GM23338 (cell line): ENCODE measurements at places on chromosomes 7 and 10. TPM values are rescaled to one million over a fixed set of nuclear protein-coding genes. Genes with fewer than 3 reads are reported as not detected.

DNA sequence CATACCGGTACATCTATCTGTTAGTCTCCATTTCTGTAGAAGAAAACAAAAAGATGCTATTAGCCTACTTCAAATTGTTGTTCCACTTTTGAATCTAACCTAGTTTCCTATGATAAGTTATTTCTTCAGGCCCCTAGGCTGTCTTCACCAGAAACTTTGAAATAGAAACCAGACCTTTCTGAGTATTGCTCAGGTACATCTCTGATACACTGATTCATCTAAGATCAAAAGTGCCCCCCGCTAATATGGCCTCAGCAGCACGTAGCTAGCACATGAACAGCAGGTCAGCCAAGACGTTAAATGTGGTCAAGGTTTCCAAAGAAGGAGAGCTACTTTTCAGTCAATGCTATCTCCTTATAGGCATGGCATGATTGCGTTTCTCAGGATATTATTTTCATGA, 23.6 kb downstream of the CTAGE6 start:
- no peaks in the 10 kb centered on the region for H3K27me3 ChIP-seq
- H3K4me3 ChIP-seq = no peak overlapping the region
- no peaks in the 10 kb centered on the region for H3K4me1 ChIP-seq
- DNase-seq = no peak

GRCh38 chr7:127650847-127651555, 993 bp upstream of the SND1 start:
- peak overlapping the region; percentile 96 for H3K27ac ChIP-seq
- no peaks in the 10 kb centered on the region for H3K36me3 ChIP-seq
- peak overlapping the region; percentile 64 for H3K4me3 ChIP-seq
- peaks cover 36% of the 10 kb centered on the region for H3K4me1 ChIP-seq

DNA sequence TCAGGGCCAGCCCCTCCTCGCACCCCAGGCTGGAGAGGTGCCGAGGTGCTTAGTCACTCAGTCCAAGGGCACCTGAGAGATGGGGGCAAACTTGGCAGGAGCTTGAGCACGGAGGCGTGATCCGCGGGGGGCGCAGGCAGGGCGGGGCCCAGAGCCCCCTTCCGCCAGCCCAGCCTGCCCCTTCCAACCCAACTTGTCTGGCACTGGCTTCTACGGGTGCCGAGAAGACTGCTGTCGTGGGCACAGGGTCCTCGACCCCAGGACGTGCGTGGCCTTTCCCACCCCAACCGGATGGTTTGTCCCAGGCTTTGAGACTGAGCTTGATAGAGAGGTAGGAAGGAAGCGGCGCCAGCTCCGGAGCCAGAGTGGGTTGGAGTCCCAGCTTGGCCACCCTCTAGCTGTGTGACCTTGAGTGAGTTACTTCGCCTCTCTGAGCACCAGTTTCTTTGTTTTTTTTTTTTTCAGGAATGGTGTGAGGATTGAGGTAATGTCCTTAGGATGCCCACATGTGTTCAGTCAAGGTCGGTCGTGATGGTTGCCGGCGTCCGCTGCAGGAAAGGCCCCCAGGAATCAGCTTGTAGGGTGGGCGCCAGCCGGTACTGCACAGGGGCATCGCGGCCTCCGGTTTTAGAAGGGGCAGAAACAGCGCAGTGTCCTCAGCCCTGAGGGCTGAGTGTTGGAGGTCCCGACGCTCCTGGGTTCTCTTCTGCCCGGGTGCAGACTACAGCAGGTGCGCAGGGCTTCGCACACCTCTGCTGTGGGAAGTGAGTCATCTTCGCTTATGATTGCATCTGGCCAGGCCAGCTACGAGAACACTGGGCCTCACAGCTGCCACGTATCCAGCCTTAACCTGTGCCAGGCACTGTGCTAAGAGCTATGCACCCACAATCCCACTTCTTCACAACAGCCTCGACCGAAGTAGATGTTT, 28.6 kb upstream of the VAX1 start:
- no peaks in the 10 kb centered on the region for H3K36me3 ChIP-seq
- H3K27ac ChIP-seq = no peak overlapping the region

- H3K27ac ChIP-seq = no peak overlapping the region
- no peak for DNase-seq
- no peaks in the 10 kb centered on the region for H3K36me3 ChIP-seq
- H3K4me3 ChIP-seq = no peak overlapping the region
- peaks cover 17% of the 10 kb centered on the region for H3K4me1 ChIP-seq
These were observed 106.9 kb downstream of the LMBR1 start for GRCh38 chr7:156785998-156786543.

GRCh38 chr7:155213955-155214740, 83.5 kb upstream of the INSIG1 start:
- H3K4me1 ChIP-seq = 0 out of 2 replicates have a peak, but pooled peaks cover 4% of the 10 kb centered on the region
- H3K4me3 ChIP-seq = no peak overlapping the region
- DNase-seq = no peak
- H3K36me3 ChIP-seq = no peaks in the 10 kb centered on the region
- H3K27me3 ChIP-seq = no peaks in the 10 kb centered on the region

Gene NUTM2E
- 0.12 TPM in 1 of 2 replicates, not detected in the other for total RNA-seq

Gene ADIRF
- not detected in 2 replicates for total RNA-seq

DNA sequence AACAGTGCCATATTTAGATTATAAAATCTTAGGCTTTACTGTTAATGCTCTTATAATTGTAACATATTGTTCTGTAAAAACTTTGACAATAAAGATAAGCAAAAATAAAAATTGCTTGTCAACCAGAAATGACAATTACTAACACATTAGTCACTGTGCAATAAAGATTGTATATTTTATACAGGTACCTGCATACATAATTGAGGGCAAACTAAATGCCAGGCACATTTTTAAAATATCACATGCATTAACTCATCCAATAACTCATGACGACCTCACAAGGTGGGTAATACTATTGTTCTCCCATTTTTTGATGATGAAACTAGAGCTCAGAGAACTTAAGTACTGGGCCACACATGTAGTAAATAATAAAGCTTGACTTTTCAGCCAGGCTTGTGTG, 1020.2 kb upstream of the C7orf33 start:
- no peaks in the 10 kb centered on the region for H3K27me3 ChIP-seq
- H3K36me3 ChIP-seq = no peaks in the 10 kb centered on the region
- H3K27ac ChIP-seq = no peak overlapping the region
- H3K4me3 ChIP-seq = no peak overlapping the region
- H3K4me1 ChIP-seq = no peaks in the 10 kb centered on the region

- no peaks in the 10 kb centered on the region for H3K27me3 ChIP-seq
- no peaks in the 10 kb centered on the region for H3K36me3 ChIP-seq
- no peak overlapping the region for H3K27ac ChIP-seq
- H3K4me1 ChIP-seq = no peaks in the 10 kb centered on the region
These were observed 223.5 kb downstream of the PLXNA4 start for GRCh38 chr7:132352800-132353199.

Gene CDC14C
- 0.17 and 0.54 TPM in 2 replicates for total RNA-seq

Gene TRIM8
- 33.4 and 36.7 TPM in 2 replicates for total RNA-seq

DNA sequence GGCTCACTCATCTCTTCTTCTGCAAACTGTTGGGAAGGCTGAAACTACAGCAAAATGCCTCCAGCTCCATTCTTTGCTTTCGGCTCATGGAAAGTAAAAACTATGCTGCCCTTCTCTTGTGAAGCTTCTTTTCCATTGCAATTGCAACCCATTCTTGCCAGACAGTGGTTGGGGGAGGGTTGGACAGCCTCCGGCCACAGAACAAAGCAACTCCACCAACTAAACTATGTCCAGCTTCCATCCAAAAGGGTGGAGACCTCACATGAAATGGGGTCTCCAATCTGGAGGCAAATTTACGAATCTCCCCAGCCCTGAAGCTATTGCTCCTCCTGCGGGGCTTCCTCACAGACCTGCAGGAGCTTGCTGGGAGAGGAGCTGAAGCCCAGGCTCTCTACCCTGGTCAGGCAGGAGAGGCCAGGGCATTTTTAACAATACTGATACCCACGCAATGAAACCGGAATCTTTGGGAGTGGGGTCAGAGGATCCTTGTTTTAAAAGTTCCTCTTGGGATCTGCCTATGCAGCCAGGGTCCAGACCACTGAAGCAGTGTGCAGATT, 549 bp downstream of the GPNMB start:
- peak overlapping the region; percentile 63 for H3K4me3 ChIP-seq
- peaks cover 30% of the 10 kb centered on the region for H3K27me3 ChIP-seq
- no peaks in the 10 kb centered on the region for H3K36me3 ChIP-seq
- peak; percentile 28 for DNase-seq
- H3K4me1 ChIP-seq = peaks cover 17% of the 10 kb centered on the region

GRCh38 chr10:47178537-47179290, 121.3 kb upstream of the GDF10 start:
- H3K27me3 ChIP-seq = no peaks in the 10 kb centered on the region
- H3K27ac ChIP-seq = no peak overlapping the region
- no peaks in the 10 kb centered on the region for H3K4me1 ChIP-seq
- no peak for DNase-seq

DNA sequence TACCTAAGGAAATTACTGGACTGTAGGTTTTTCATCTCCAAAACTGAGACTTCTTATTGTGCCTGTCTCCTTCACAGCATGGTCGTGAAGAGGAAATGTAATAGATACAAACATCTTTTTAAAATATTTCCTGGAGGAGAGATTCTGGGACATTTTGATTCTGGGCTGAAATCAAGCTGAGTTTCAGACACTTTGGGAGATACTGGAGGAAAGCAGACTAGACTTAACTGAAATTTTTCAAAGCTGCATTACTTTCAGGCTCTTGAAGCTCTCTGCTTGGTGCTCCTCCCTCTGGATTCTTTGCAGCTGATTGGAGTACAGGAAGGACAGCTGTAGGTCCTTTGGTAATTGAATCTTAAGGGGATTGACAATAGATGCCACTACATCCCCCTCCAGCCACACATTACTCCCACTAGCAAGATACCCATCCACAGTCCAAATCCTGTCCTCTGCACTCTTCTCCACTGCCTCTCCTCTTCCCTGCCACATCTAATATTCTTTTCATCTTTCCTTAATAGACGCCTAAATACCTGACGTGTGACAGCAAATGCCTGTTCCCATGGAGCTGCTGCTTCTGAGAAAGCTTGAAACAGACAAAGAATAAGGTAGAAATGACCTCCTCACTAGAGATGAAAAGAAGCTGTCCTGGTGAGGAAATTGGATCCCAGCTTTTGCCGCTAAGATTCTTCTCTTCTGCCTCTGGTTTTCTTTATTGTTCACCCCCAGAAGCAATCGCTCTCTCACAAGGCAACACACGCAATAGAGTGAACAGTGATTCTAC, 111.5 kb upstream of the PHYHIPL start:
- no peak overlapping the region for H3K4me3 ChIP-seq
- no peaks in the 10 kb centered on the region for H3K27me3 ChIP-seq
- H3K4me1 ChIP-seq = no peaks in the 10 kb centered on the region; the same call in 1 of the 2 replicates
- no peak for DNase-seq
- no peaks in the 10 kb centered on the region for H3K36me3 ChIP-seq

- no peak for DNase-seq
- H3K36me3 ChIP-seq = no peaks in the 10 kb centered on the region
These were observed 147.5 kb downstream of the RTKN2 start for GRCh38 chr10:62121187-62121530.

DNA sequence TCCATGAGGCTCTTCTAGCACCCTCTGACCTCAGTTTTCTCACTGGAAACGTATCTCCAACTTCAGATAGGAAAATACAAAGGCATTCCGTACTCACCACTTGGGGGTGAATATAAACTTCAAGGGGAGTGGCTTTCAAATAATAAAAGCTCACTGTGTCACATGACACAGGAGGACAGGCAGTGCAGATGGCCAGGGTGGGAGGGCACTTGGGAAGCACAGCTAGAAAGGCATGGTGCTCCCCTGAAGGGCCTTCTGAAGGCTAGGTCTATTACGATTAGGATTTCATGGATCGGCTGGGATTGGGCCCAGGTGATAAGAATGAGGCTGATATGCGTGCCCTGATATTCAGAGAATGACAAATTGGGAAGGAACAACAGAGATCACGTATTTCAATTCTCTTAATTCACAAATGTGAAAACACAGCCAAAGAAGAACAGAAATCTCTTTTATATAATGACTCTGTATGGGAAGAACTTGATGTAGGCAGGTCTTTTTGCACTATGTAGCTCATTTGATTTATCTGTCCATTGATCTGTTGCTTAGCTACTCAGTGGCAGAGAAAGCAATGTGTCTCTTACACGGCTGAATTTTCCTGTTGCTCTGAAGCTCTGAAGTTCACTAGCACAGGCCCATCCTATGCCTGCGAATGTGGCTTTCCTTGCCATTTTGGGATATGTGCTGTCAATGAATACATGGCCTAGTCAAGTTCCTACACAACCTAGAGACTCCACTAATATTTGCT, 83.0 kb downstream of the BEND7 start:
- peaks cover 2% of the 10 kb centered on the region; the same call in 1 of the 2 replicates for H3K27me3 ChIP-seq
- H3K36me3 ChIP-seq = no peaks in the 10 kb centered on the region
- no peak overlapping the region for H3K4me3 ChIP-seq
- no peak overlapping the region for H3K27ac ChIP-seq
- no peak for DNase-seq

DNA sequence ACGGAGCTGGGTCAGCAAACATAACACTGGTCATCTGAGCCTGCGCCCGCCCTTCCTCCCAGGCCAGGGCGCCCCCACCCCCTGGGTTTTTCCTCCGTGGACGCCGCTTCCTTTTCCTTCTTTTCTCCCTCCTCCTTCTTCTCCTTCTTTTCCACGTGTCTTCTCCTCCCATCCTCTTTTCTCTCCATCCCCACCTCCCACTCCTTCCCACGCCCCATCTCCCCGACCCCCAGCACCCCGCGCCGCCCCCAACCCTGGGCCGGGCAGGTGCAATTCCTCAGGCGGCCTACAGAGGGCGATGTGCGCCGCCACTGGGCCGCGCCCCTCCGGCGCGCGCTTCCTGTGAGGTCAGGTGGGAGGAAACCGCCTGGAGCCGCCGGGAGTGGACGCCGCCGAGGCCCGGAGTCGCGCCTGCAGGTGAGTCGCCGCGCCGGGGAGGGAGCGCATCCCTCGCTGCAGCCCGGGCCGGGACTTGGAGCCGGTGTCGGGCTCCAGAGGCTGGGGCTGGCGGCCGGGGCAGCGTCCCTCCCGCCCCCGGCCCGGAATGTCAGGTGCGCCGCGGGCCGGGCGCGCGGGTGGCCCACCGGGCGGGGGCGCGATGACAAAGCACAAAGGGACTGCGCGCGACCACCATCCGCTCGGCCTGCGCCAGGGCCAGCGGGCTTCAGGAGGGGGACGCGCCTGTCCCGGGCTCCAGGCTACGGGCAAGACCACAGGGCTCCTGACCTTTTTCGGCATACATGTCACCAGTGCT, at the start of gene FAM241B:
Gene FAM241B (plus strand): TSS at position 351 of the 754 bp plus-strand sequence. CDS start 1,497 bp downstream, outside the sequence.
- DNase-seq = peak; percentile 87
- H3K4me3 ChIP-seq = peak within 1 kb of the TSS; percentile 91
- no peaks in the 10 kb centered on the region for H3K36me3 ChIP-seq

DNA sequence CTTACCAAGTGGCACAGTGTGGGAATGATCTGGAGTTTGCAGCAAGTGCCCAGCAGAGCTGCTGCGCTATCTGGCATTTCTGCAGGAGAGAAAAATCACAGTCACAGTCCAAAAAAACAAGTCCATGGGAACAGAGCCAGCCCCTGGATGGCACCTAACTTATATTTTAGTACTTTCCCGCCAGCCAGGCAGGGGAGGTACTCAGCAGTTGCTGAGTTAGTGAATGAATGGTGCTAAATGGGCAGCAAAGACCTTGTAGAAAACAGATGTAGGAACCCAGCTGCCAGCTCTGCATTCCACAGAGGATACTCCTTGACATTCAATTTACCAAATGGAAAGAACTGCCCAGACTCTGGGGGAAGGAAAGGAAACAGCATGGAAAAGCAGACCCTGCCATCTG, 54.5 kb downstream of the GSDME start:
- H3K27ac ChIP-seq = no peak overlapping the region
- DNase-seq = no peak
- H3K4me1 ChIP-seq = no peaks in the 10 kb centered on the region; the same call in 1 of the 2 replicates
- H3K27me3 ChIP-seq = no peaks in the 10 kb centered on the region

Gene LRIT1
- 0.07 TPM in 1 of 2 replicates, not detected in the other for total RNA-seq
